ENCODE measurements at places on chromosomes 3 and 15.

GRCh38 chr15:66474135-66474534 is 23.4 kb downstream of the SNAPC5 start:
- DNase-seq: no peak

DNA sequence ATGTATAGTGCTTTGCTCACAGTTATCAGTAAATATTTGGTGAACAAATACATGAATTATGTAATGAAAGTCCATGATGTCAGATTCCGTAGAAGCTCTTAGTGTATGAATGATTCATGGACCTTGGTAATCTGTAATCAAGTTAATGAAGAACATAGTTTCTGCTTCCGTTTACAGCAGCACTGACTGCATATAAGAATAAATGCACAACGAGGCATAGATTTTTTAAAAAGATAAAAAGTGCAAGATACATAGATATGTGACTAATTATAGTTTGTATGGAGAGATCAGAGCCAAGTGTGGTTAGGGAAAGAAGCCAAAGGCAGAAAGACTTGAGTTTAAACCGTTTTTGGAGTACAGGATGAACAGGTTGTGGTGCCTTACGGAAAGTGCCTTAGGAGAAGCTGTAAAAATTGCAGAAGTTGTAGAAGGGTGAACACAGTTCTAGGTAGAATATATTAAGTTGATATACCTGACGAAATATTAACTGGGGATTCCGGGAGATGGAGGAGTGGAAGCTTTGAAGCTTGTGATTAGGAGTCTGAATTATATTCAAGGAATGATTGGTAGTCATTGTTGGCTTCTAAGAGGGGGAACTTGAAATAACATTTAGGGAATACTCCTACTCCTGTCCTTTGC is 293.1 kb downstream of the NLGN1 start:
- peak; percentile 83 for DNase-seq

GRCh38 chr3:23129817-23130216 is 73.3 kb upstream of the UBE2E2 start:
- peak; percentile 56 for DNase-seq

GRCh38 chr3:100046986-100047385 is 67.3 kb downstream of the FILIP1L start:
- no peak for DNase-seq

- DNase-seq: no peak
Measured at GRCh38 chr15:93049914-93050578, 39.0 kb downstream of the RGMA start.

- peak; percentile 93 for DNase-seq
Measured at GRCh38 chr15:74651242-74651741, 35.7 kb downstream of the CLK3 start.

GRCh38 chr15:63601026-63601703 is 4.0 kb downstream of the FBXL22 start:
- DNase-seq: no peak

DNA sequence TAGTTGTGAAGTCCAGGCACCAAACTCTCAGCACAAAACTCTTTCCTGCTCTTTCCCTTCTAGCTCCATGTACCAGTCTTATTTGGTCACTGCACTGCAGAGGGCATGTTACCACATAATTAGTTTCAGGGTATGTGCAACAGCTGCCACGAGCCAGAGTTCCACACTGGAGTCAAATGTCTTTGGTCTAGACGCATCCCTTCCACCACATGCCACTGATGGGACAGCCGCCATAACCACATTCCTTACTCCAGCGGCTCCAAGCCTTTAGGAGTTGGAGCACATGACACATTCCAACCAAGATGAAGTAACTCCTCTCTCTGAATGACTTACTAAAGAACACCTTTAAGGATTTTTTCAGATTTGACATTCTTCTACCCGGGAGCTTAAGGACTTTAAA is 153.4 kb downstream of the ERC2 start:
- peak; percentile 92 for DNase-seq

DNA sequence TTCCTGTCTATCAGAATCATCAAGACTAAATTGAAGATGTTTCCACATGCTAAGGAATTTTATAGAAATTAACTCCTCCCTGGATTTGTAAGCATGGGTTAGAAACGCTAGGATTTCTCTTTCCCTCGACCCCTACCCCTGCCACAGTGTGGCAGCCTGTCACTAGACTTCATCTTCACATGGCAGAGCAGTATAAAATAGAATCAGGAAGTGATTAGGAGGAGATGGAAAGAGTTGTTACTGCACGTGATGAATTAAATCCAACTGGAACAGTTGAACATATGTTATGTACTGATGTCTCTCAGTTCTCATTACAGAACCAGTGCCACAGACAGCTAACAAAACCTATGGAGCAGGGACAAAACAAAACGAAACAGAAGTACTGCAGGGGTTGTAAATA is 130.0 kb upstream of the BNIP2 start:
- DNase-seq: no peak

GRCh38 chr3:170717410-170718402 is 131.8 kb upstream of the SLC7A14 start:
- DNase-seq: peak; percentile 69
